NCI-H2171 treated with DMSO at 0.1 percent for 48 hours (cell line): ENCODE measurements at places on chromosomes 16 and 17.

DNA sequence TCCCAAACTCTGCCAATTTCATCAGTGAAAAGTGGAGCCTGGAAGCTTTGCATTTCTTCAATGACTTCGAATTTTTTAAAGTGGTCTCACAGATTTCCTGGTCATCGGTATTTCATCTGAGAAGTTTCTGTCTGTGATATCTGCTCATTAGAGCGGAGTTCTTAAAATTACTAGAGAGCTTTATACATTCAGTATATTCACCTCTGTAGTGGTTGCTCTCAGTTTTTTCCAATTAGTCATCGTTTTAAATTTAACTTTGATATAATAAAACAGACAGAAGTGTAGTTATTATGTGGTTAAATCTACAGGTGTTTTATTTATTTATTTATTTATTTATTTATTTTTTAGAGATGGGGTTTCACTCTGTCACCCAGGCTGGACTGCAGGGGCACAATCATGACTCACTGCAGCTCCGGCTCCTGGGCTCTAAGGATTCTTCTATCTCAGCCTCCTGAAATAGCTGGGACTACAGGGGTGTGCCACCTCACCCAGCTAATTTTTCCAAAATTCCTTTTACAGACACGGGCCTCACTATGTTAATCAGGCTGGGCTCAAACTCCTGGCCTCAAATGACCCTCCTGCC, 16.0 kb downstream of the ARHGAP17 start:
- DNase-seq = no peak

DNA sequence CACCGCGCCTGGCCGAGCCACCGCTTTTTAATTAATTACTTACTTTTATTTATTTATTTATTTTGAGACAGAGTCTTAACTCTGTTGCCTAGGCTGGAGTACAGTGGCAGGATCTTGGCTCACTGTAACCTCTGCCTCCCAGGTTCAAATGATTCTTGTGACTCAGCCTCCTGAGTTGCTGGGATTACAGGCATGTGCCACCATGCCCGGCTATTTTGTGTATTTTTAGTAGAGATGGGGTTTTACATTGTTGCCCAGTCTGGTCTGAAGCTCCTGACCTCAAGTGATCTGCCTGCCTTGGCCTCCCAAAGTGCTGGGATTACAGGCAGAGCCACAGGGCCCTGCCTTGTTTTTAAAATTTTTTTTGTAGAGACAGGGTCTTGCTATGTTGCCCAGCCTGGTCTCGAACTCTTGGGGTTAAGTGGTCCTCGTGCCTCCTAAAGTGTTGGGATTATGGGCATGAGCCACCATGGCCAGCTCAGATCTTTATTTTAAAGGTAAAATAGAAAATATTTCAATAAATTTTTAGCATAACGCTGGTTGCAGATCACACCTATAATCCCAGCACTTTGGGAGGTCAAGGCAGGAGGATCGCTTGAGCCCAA, 18.3 kb upstream of the NUDT16L1 start:
- no peak for DNase-seq

- DNase-seq = no peak
Measured at GRCh38 chr17:52759864-52760263, 601.4 kb upstream of the CA10 start.

DNA sequence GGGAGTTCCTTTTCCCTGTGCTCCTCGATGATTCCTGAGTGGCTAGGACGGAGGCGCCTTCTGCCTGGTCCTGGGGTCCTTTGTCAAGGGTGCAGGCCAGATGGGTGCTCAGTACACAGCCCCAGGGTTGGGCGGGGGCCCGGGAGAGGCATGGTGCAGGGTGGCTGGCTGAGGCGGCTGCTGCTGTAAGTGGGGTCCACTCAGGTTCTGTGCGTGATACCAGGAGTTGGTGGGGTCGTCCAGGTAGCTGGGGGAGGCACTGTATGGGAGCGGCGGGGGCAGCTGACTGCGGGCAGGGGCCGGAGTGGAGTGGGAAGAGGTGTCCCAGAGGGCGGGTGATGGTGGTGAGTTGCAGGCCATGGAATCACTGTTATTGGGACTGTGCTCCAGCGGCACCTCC, 3.6 kb downstream of the DLX3 start:
- no peak for DNase-seq

DNA sequence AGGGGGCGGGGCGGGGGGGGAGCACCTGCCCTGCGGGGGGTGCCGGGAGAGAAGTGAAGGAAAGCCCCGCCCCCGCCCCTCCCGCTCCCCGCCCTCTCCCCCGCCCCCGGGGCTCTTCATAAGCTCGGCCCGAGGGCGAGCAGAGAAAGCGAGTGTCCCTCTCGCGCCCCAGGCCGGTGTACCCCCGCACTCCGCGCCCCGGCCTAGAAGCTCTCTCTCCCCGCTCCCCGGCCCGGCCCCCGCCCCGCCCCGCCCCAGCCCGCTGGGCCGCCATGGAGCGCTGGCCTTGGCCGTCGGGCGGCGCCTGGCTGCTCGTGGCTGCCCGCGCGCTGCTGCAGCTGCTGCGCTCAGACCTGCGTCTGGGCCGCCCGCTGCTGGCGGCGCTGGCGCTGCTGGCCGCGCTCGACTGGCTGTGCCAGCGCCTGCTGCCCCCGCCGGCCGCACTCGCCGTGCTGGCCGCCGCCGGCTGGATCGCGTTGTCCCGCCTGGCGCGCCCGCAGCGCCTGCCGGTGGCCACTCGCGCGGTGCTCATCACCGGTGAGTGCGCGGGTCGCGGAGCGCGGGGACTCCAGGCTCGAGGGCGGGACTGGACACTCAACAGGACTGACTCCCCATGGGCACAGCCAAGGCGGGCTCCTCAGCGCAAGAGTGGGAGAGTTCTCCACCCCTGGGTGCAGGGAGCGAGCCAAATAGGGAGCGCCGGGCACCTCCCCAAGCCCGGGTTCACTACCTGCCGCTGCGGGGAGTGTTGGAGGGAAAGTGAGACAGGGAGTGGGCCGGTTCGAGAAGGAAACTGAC, at the start of gene HSD11B2:
HSD11B2 (plus strand) TSS at position 145 of the 798 bp plus-strand sequence; CDS start at position 273, 128 bp downstream.
- peak; percentile 48 for DNase-seq

GRCh38 chr17:5864741-5865657, 205.2 kb upstream of the WSCD1 start:
- no peak for DNase-seq

- DNase-seq = no peak
Measured at GRCh38 chr17:20127360-20128035, 118.3 kb downstream of the SPECC1 start.

- peak; percentile 63 for DNase-seq
Measured at GRCh38 chr17:41695954-41696757, 7.5 kb downstream of the EIF1 start.

DNA sequence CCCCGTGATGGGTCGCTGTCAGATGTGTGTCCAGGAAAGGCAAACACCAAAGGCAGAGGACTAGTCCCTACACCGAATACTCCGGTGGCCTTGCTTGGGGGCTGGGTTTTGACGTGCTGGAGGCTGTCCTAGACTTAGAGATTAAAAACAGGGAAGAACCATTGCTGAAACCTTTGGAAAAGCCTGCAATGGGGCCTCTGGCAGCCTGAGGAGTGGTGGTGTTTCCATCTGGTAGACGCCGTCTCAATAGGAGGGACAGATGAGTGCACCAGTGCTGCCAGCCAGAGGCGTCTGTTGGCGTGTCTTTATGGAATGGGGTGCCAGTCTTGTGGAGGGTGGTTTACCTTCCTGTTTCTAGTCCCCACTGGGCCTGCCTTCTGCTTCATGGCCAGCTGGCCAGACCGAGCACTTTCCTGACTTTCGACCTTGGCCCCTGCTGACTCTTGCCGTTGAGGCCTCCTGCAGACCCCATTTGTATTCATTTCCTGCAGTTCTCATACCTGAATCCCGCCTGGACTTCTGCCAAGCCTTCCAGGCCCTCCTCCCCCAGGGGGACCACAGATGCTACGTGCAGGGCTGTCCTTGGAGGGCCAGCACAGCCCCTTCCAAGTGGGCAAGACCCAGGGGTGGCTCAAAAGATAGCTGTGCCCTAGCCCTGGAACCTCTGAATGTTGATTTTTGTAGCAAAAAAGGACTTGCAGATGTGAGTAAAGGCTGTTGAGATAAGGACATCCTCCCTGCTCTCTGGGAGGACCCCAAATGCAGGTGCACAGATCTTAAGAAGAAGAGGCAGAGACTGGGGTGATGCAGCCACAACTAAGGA, 1.9 kb upstream of the DNASE1 start:
- DNase-seq = peak; percentile 7

GRCh38 chr16:84278968-84279367, 15.7 kb upstream of the WFDC1 start:
- DNase-seq = peak; percentile 41

DNA sequence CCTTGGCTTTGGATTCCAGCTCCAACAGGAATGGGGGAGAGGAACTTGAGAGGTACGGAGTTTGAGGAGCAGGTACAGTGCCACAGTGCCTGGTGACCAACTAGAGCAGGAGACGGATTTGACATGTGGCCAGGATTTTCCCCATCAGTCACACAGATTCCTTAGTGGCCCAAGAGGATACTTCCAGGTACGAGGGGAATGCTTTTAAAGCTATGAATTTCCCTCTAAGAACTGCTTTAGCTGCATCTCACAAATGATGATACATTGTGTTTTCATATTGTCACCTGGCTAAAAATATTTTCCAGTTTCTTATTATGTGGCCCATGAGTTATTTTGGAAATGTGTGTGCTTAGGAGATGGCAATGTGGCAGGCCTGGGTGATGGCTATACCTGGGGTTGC, 98.3 kb downstream of the ABCC6 start:
- no peak for DNase-seq
